ENCODE measurements at places on chromosomes 5 and 9.

DNA sequence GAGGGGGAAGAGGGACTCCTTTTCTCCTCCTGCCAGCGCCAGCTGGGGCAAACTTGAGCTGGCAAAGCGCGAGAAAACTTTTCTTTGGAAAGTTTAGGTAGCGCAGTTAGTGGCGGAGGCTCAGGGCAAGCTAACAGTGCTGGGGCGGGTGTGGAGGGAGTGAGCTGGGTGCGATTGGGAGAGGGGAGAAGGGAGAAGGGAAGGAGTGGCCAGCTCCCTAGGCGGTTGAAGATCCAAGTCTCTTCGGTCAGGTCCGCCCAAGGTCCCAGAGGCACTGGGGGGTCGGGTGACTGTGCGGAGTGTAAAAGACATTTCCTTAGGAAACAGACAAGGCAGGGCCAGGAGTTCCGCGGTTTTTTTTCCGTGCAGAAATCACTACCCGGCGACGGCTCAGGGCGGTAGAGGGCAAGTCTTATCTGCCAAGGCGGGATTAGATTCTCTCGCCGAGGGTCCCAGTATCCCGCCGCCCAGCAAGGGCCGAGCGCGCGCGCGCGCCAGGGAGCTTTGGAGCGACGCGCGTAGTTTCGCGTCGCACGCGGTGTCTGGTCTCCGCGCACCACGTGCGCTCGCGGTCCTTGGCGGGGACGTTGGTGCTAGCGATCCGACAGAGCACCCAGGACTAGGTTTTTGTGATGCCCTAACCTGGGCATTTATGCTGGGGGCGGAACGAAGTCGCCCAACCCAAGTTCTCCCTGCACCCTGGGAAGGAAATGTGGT, 33.6 kb upstream of the NFIB start:
- no peak for DNase-seq

GRCh38 chr9:115043632-115044031, 74.3 kb downstream of the TNC start:
- no peak for DNase-seq

DNA sequence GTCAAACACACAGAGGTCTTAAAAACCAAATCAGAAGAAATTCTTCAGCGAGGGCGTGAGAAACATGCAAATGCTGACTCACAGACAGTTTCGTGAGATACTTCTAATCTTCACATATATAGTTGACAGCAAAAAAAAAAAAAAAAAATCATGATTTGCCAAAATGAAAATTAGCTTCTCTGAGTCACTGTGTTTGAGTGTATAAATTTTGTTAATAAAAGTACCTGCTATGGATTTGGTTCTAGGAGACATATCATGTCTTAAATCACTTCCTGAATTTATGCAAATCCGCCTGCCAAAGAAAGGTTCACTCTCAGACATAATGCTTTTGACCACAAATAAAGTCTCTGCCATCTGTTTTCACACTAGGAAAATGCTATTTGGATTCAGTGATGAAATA, 114.3 kb downstream of the SLC1A3 start:
- DNase-seq: no peak

GRCh38 chr9:123336449-123336848, 19.5 kb upstream of the CRB2 start:
- no peak for DNase-seq

- DNase-seq: no peak
Observed at GRCh38 chr9:126676102-126676684, 62.5 kb downstream of the LMX1B start.

GRCh38 chr5:93349613-93350012, 231.4 kb downstream of the NR2F1-AS1 start:
- no peak for DNase-seq

- no peak for DNase-seq
Observed at GRCh38 chr5:53994148-53994547, 316.2 kb downstream of the ARL15 start.

- no peak for DNase-seq
Observed at GRCh38 chr5:78600687-78601414, 47.7 kb downstream of the LHFPL2 start.

DNA sequence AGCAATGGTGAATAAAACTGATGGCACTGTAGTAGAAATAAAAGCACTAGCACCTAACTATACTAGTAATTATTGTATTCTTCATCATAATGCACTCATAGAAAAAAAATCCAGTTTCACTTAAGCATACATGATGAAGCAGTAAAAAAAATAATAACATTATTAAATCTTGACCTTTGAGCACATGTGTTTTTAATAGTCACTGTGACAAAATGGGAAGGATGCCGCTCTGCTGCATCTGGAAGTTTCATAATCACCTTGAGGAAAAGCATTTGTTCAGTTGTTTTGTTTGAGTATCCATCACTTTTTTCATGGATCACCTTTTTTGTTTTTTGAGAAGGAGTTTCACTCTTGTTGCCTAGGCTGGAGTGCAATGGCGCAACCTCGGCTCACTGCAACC, 13.2 kb downstream of the OR2K2 start:
- no peak for DNase-seq

GRCh38 chr5:150804388-150804787, 25.8 kb downstream of the SMIM3 start:
- DNase-seq: no peak

GRCh38 chr9:126628146-126628545, 14.4 kb downstream of the LMX1B start:
- DNase-seq: no peak

DNA sequence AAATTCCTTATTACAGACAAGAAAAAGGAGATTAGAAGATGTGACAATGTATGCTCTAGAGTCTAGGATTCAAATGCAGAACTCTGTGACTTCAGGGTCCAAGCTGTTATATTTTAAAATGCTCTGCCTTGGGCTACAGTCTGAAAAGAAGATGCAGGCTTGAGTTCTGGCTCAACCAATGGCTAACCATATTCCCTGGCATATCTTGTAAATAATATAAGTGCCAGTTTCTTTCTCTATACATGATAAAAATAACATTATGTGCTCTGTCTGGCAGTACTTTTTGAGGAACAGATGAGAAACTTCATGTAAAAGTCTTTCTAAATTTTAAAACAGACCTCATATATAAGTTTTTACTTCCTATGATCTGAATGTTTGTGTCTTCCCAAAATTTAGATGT, 926.5 kb upstream of the CDH6 start:
- DNase-seq: no peak

DNA sequence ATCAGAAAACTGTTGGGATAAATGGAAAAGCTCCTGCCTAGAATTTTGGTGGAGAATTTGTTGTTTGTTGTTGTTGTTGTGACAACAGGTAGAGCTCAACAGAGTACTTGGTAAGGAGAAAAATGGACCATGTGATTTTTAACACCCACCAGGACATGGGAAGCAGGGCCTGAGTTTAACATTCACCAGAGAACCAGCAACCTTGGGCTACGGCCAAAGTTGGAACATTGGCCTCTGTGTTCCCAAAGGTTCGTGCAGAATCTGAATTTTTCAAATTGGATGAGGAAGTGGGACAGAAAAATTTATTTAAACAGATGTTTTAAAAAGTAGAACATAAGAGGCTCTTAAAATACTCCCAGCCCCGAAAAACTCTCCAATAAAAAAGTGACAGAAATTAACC, 127.0 kb downstream of the GNA14 start:
- DNase-seq: no peak

DNA sequence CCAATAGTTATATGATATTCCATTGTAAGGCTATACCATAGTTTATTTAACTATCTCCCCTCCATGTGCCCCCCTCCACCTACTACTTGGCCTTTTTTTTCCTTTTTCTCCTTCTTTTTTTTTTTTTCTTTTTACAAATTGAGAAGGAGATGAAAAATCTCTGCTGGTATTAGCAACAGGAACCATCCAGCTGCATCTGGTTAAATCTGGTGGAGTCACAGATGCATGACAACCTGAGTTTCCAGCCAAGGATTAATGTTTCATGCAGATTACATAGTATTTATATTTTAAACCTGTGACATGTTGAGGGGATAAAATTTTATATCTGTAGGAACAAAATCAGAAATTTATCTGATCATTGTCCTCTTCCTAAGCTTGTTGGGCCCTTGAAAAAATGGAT, 128.5 kb upstream of the IQGAP2 start:
- DNase-seq: no peak

GRCh38 chr9:123312306-123312877, 43.6 kb upstream of the CRB2 start:
- no peak for DNase-seq

DNA sequence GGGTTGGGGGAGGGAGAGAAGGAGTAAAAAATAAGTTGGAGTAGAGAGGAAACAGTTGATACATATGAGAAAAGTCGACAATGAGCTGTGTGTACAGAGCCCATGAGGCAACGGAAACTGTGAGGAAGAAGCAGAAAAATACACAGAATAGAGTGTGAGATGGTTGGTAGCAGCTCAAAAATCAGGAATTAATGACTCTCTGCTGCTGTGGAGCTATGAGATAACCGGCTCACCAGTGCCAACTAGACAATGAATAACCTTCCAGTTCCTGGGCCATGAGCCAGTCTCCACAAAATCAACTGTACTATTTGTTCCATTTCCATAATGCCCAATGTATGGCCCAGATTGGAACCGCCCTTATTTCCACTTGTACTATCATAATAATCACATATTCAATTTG, 53.1 kb upstream of the NREP start:
- no peak for DNase-seq

DNA sequence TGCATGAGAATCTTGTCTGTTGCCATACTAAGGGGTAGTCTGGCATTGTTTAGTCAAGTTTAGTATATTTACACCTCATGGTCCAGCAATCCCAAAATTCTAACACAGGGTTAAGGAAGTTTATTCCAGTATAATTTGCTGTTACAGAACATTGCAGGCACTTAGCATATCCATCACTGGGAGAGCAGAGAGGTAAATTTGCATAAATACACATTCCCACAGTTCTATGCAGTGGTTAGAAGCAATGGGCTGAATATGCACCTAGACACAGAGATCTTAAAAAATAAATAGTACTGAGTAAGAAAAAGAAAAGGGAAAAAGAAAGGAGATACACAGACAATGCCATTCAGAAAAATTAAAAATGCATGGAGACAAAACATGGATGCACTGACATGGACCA, 692.3 kb upstream of the MEF2C start:
- DNase-seq: no peak

- no peak for DNase-seq
Observed at GRCh38 chr5:142549834-142550233, 136.1 kb downstream of the FGF1 start.

DNA sequence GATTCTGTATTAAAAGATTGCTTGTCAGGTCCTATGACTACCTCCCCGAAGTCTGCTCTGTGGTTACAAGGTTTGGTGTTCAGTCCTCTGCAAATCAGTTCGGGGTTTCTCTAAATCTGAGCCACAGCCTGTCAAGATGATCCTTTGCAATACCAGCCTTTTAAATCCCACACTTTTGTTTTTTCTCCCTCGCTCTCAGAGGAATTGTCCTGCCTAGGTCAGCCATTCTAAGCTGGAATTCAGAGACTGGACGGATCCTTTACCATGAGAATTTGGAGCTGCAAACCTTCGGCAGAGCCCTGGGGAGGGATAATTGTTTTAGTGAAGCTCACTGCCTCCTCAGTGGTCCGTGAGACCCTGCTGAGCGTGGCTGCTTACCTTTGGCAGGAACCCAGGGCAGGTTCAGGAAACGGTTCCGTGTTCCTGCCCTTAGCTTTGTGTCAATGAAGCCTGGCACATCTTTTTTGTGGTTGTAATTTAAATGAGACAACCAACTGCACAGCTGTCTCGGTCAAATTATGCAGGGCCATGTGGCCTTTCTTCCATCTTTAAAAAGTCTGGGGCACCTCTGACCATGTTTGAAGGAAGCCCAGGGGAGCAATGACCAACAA, 47.2 kb downstream of the EBF1 start:
- DNase-seq: no peak

- DNase-seq: no peak
Observed at GRCh38 chr9:14095277-14095676, 218.7 kb downstream of the NFIB start.

- DNase-seq: no peak
Observed at GRCh38 chr9:93730648-93731047, 154.3 kb downstream of the PHF2 start.

DNA sequence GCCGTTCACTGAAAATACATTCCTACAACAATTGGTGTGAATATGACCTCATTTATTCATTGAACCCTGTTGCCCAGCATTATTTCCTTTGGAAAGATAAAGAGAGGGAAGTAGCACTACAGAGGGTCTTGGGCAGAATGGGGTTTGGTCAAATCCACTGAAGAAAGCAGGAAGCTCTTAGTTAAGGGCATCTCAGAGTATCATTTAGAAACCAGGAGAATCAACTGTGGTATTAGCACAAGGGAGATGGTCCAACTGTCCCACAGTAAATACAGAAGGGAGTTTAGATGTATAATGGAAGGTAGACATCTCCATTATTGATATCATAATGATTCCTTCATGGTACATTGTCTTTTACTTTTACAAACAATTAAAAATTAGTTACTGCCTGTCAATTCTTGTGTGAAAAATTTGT, 47.1 kb downstream of the LIX1 start:
- DNase-seq: no peak

DNA sequence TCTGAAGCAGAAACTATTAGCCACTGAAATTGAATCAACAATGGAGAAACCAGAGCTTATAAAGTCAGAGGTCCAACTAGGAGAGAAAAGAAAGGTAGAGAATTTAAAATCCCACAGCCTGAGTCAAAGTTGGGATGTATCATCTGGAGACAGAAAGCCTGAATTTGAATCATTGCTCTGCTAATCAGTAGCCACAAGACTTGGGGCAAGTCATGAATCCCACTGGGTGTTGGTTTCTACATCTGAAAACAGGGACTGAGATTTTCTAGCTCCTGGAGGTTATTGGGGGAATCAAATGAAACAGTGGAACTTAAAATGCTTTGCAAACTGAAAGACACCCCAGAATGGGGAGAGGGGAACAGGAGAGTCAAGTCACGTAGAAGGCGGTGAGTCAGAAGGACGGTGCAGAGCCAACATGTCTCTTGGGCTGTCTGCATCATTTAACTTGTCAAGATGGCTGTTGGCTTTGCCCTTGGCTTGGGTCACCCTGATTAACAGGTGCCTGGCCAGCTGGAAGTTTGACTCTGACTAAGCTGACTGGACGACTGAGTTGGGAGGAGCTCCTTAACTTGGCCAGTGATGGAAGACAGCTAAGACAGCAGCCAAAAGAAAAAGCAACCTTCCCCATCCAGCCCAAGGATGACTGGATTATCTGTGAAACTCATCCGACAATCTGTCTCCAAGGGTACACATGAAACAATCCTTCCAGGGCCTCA, 60.6 kb upstream of the ADRA1B start:
- DNase-seq: no peak

- DNase-seq: no peak
Observed at GRCh38 chr5:33369485-33370465, 71.0 kb upstream of the TARS1 start.

- DNase-seq: no peak
Observed at GRCh38 chr5:142427015-142427364, 102.2 kb upstream of the SPRY4 start.

All from naive thymus-derived CD8-positive, alpha-beta T cell (primary cell).